ENCODE measurements at places on chromosomes 11 and 22.

DNA sequence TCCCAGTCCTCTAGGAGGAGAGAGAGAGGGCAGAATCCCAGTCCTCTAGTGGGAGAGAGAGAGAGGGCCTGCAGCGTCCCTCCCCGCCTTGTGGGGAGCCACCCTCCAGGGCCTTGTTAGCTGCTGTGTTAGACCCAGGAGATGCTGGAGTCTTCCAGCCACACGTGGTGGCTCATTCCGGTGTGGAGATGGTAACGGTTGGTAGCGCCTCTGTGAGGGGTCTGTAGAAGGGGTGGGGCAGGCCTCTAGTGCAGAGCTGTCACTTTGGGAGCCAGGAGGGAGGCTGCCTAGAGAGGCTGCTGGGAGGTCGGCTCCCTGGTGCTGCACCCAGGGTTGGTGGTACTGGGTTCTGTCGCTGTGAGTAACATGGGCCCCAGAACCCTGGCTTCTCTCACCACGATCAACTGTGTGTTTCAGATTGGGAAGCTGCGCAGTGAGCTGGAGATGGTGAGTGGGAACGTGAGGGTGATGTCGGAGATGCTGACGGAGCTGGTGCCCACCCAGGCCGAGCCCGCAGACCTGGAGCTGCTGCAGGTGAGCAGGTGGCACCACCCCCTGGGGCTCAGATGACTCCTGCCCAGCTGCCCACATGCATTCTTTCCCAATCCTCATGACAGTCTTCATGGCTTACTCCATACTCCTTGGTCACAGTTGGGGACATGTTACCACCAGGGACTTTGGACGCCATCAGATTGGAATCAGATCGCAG is 27.3 kb downstream of the TOM1 start:
- no peak for DNase-seq

- no peak for DNase-seq
Measured at GRCh38 chr22:26927821-26928220, 270.4 kb downstream of the MIAT start.

DNA sequence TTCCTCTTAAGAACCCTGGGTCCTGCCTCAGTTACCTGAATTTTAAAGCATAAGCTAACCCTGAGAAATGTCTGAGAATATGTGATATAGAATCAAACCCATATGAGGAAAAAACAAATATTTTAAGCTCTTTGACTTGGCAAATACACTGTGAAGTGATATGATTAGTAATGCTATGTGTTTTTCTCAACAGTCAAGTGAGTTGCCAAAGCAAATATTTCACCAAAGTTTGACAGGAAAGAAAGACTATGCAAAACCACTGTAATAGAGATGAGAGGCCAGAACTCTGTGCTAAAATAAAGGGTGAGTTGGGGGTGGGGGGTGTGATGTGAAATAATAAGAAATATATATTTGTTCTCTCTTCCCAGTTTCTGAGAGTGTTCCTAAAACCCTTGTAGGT is 613.5 kb upstream of the CCDC179 start:
- DNase-seq: no peak

GRCh38 chr11:64220271-64220670 is 5.7 kb downstream of the TRPT1 start:
- DNase-seq: no peak

DNA sequence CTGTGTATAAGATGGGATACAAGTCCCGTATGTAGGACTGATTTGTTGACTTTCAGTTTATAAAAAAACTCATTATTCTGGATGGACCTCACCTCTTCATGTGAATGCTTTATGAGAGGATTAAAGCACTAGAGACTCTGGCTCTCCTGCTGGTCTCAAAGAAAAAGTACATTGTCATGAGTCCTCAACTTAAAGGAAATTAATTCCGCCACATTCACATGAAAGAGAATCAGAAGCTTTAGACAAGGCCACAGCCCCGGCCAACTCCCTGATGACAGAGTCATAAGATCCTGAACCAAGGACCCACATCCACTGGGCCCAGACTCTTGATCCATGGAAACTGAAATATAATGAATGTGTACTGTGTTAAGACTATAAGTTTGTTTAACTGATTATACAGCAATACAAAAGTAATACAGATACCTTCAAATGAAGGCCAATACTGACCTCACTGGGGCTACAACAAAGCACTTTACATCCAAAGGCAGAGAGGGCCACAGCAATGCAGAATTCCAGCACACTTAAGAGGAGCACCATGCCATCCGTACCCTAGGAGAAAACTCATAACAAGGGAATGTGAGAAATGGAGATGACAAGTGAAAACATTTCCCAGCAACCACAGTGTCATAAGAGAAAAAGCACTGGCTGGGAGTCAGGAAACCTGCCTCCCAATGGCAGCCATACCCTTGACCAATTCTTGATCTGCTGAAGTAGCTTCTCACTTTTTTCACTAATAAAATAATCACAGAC is 25.4 kb upstream of the MS4A6A start:
- DNase-seq: no peak

GRCh38 chr11:68992743-68993255 is 12.0 kb upstream of the MRGPRD start:
- no peak for DNase-seq

All from smooth muscle cell of the brain vasculature (primary cell).